ENCODE measurements at places on chromosomes 7 and 10.

DNA sequence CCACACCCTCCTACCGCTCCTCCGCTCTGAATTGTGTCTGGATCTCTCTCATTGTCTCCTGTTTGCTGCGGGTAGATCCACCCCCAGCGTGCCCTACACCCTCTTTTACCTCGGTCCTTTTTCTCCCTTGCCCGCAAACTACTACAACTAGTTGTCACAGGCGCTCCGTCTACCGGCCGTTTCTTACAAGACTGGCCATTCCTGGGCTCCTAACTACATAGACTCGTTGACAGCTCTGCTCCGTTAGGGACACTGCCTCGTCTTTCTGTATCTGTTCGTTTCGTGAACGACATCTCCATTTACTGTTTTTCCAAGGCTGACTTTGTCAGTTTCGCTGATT, 786 bp downstream of the TAF3 start:
- no peak for DNase-seq

- DNase-seq, result no peak
Measured at GRCh38 chr10:127418536-127419168, 130.5 kb upstream of the NPS start.

DNA sequence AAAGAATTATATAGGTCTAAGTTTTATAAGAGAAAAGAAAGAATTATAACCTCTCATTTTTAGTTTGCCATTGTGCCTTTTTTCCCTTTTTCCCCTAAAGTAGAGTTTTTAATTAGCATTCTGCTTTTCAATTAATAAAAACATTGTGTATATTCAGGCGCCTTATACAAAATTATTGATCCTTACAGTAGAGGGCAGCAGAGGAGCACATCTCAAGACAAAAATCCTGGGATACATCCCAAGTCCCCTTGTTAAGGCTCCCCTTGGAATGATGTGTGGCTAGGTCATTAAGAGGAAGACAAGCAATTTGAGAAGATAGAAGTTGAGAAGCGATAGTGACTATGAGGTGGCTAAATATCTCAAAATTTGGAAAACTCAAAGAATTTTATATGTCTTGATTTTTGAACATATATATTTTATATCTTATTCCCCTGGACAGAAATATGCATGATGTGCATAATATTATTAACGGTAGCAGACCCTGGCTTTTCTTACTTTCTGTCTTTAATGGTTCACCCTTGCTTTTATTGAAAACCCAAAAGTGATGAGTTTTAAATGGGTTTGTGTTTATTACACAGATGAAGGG, 19.1 kb upstream of the TPK1 start:
- peak; percentile 4 for DNase-seq

GRCh38 chr10:80900661-80901060, 363.0 kb downstream of the SH2D4B start:
- DNase-seq, result no peak

GRCh38 chr10:20658158-20658557, 239.0 kb downstream of the NEBL start:
- no peak for DNase-seq

DNA sequence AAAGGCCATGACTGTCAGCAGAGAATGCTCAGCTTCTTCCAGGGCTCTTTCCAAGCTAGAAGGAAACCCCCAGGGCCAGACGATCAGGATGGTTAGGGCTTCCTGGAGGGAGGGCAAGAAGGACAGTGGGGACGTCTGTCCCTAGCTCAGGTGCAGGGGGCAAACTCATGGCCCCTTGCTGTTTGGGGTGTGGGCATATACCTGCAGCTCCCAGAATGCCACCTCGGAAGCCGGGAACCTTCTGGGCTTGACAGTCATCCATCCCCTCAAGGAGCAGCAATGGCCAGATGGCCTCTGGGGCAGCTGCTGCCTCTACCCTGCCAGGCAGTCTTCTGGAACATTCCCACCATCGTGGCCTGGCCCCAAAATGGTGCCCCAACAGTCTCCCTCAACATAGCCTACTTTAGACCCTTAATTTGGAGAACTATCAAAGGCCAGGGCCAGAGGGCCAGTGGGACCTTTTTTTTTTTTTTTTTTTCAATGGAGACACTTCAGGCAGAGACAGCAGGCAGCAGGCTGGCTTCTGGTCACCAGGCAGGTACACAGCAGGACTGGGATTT, 40.2 kb upstream of the ZMIZ1 start:
- DNase-seq, result no peak

- no peak for DNase-seq
Measured at GRCh38 chr7:75559355-75559975, 67.3 kb downstream of the SPDYE5 start.

- no peak for DNase-seq
Measured at GRCh38 chr10:91410638-91411371, 661 bp downstream of the HECTD2 start.

- DNase-seq, result no peak
Measured at GRCh38 chr10:93568105-93568390, 1.6 kb downstream of the FFAR4 start.

GRCh38 chr7:46681865-46682503, 760.9 kb upstream of the IGFBP3 start:
- no peak for DNase-seq

DNA sequence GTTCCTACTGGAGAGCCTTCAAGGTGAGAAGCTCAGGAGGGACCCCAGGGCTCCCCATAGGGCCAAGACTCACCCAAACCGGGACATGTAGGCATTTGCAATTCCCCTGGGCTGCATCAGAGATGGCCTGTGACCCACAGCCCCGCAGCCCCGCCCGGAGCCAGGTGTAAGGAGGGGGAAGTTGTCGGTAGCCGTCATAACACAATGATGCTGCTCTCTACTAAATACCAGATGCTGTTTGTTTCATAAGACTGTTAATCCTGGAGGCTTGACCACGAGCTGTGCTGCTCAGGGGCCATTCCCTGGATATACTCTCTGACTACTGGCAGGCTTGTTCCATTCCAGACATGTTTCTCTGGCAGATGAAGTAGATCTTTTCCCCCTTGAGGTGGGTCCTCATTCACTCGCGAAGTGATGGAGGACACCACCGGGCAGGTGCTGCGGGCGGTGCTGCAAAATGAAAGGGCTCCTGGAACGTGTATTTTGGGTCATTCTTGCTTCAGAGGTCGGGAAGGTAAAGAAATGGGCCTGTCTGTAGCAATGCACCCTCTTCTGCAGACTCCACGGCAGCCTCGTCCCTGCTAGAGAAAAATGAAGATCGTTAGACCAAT, 61.1 kb downstream of the MKI67 start:
- no peak for DNase-seq

DNA sequence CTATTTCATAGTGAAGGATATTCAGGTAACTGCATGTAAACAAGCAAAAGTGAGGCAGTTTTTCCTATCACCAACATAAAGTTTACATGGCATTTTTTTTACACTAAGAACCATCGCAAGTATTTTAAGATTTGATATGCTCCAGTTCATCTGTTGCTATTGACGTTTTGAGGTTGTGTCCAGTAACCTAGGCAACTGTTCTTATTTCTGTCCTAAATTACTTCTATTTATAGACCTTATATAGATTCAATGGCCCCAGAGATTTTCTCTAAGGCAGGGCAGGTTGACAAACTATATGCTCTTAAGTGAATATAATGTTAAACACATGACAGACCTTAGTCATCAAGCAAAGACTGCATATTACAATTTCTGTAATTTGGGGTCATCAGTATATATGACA, 830.2 kb upstream of the LRRTM3 start:
- no peak for DNase-seq

DNA sequence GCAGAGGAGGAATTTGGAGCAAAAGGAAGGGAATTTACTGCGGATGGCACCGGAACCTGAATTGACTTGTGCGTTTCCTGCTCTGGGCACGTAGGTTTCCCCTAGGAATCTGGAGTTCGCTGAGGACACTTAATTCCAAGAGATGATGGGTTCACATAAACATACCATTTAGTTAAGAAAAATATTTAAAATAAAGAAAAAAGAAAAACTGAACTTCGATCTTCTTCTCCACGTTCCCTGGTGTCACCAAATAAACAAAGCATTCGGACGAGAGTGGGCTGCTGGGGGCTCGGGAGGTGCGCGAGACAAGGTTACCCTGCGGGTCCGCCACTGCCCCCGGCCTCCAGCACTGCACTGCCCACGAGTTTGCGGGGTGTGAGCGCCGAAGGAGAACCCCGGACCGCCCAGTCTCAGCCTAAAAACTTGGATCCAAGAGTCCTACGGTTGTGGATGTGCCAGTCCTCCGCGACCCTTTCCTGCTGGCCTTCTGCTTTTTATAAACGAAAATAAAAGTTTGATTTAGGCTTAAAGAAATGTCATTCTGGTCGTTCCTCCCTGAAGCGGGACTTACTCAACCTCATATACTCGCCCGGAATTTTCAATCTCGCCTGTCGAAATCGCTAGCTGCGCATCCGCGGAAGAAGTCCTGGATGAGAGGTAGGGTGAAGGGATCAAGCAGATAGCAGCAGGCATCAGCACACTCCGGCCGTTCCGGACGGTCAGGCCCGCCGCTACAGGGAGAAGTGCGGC, 30.3 kb downstream of the SKIDA1 start:
- DNase-seq, result no peak

GRCh38 chr10:13528123-13528874, 515 bp downstream of the BEND7 start:
- DNase-seq, result no peak

DNA sequence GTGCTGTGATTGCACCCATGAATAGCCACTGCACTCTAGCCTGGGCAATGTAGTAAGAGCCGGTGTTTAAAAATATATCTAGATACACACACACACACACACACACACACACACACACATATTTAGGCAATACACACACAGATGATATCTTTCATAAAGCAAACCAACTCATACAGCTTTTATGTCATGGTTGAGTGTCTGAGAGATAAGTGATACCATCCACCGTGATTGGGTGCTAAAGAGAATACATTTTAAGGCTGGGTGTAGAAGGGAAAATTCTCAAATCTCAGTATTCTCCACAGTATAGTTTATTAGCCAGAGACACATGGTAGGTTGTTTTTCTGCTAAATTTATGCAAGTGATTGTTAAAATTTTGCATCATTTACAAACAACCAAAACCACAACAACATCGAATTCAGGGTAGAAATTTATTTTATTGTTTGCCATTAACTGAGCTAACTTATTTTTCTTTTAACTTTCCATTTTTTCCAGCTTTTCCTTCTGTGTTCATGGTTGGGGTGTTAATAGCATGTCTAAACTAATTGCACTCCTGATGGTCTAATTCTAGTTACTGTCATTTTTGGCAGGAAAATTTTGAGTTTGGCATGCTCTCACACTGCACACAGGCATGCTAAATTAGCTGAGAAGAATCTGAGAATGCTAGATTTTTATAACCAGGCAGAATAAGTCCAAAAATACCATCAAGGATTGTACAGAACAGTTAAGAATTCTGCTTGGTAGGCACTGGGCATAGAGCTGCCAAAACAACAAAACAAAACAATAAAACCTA, 57.9 kb upstream of the SYPL1 start:
- DNase-seq, result no peak

DNA sequence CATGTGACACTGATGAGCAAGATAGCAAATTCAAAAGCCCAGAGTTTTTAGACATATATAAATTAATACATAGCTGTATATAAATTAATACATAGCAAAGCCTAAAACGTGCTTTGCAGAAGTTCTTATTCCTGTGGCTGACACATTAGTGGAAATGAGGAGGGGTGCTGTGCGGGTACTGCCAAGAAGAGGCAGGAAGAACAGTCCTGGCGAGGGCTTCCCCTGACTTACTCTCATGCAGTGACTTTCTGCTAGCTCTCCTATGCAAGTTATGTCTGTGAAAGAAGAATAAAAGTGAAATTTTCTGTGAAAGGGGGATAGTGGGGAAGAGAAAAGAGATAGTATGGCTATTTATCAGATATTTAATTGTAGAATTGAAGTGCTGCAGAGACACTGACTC, 27.6 kb downstream of the TWIST1 start:
- no peak for DNase-seq

- no peak for DNase-seq
Measured at GRCh38 chr7:71019706-71020105, 112.2 kb upstream of the GALNT17 start.

DNA sequence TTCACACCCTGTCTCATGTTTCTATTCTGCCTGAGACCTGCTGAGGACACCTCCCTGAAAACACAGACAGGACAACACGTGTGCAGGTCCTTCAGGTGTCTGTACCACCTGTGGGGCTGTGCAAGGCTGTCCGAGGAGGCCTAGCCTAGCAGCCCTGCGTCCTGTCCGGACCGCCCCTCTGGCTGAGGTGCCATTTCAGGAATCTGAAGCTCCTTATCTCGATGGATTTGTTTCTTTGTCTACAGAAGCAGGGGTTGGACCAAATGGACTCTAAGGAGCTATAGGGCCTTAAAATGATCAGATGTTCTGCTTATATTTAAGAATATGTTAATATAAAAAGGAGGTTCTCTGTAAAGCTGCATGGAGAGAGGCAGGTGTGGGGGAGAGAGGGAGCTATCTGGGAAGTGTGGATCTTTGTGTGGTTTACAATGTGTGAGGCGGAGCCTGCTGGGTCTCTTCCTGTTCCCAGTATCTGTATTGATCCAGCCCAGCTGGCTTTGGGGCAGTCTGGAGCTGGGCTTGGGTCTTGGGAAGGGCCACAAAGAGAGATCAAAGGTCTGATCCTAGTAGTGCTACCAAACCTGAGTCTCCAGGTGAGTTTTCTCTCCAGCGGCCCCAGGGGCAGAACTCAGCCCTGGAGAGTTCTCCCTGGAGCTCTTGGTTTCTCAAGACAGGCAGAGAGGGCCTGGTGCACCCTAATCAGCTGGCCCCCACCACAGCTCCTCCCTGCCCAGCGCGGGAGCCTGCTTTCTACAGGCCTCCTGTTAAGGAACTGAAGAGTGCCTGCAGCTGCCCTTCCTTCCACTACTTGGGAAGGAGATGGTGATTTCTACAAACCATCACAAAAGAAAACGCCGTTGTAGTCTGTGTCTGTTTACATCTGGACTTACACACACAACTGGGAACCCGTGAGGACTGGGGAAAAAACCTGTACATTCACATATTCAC, 3.4 kb upstream of the MNX1 start:
- DNase-seq, result no peak

DNA sequence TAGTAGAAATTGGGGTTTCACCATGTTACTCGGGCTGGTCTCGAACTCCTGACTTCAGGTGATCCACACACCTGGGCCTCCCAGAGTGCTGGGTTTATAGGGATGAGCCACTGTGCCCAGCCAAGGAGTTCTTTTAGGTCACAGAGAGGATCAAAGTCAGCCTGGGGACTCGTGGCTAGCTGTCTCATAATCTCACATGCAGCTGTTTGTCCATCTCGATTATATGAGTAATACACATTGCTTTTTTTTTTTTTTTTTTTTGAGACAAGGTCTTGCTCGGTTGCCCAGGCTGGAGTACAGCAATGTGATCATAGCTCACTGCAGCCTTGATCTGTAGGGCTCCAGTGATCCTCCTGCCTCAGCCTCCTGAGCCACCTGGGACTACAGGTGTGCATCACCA, 2.2 kb downstream of the IFT22 start:
- DNase-seq, result no peak

GRCh38 chr7:27094304-27095049, 1.3 kb downstream of the HOXA1 start:
- no peak for DNase-seq

GRCh38 chr10:8568401-8568800, 513.9 kb downstream of the GATA3 start:
- no peak for DNase-seq

Data from fibroblast of skin of left quadriceps (primary cell).